NCI-H2081 treated with DMSO at 0.1 percent for 48 hours (cell line): ENCODE measurements at places on chromosomes 1 and 21.

- no peak for DNase-seq
Observed at GRCh38 chr1:192053531-192053971, 104.7 kb upstream of the RGS18 start.

GRCh38 chr1:154837034-154837671 is 32.9 kb downstream of the KCNN3 start:
- DNase-seq: no peak

- DNase-seq: no peak
Observed at GRCh38 chr1:225026701-225027100, 97.2 kb downstream of the DNAH14 start.

DNA sequence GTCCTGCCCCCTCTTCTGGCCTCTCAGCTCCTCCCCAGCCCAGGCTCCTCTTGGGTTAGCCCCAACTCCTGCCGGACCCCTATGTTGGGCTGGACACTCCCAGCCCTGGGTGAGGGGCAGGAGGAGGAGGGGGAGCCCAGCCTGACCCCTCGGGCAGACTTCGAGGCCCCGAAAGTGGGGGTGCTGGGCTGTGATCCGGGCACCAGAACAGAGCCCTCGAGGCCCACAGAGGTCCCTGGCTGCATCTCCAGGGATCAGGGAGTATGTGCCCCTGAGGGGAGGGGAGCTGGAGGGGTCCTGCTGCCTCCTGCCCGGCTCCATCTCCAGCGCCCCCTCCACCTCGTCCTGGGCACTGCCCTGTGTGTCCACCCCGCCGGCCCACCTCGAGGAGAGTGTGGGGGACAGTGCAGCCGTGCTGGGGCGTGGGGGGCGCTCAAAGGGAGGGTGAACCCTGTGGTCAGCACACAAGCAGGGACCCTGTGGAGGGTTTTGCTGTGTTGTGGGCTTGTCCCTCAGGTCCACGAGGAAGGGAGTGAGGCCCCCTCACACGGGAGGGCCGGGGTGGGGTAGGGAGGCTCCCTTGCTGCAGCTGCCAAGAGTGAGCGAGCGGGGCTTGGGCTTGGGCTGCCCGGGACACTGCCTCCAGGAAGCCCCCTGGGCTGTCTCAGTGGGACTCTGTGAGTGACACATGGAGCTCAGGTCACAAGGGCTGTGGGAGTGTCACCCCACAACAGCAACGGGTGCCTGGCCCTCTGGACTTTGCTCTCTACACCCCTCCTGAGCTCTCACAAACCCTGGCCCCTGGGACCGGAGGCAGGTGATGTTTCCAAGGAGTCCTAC is 54.4 kb downstream of the COL18A1 start:
- no peak for DNase-seq

DNA sequence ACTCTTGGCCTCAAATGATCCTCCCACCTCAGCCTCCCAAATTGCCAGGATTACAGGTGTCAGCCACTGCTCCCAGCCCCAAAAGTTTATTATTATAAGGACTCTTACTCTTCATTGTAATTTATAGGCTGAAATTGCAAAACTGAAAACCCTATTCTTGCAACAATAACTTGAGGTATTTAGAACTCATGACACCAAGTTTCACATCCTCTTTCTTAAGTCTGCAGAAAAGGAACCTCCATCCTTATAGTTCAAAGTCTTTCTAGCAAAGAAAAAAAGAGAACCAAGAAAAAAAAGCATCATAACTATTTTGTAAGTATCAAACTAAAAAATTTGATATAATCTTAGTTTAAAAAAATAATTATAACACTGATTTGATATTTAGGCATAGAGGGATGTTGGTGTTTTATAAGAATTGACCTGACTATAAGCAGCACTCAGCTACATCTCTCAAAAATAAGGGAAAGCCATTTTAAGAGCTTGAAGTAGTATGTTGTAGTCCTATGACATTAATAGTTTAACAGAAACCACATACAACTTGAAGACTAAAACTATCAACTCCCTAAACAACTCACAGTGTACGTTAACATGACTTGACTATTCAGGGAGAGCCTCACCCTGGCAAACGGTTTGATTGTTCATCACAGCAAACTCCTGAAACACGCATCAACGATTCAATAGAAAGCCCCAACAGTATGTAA is 122.4 kb downstream of the AKT3 start:
- no peak for DNase-seq

- DNase-seq: no peak
Observed at GRCh38 chr21:26795866-26796329, 49.3 kb downstream of the ADAMTS1 start.

- no peak for DNase-seq
Observed at GRCh38 chr1:86466109-86466844, 2.5 kb upstream of the CLCA1 start.

DNA sequence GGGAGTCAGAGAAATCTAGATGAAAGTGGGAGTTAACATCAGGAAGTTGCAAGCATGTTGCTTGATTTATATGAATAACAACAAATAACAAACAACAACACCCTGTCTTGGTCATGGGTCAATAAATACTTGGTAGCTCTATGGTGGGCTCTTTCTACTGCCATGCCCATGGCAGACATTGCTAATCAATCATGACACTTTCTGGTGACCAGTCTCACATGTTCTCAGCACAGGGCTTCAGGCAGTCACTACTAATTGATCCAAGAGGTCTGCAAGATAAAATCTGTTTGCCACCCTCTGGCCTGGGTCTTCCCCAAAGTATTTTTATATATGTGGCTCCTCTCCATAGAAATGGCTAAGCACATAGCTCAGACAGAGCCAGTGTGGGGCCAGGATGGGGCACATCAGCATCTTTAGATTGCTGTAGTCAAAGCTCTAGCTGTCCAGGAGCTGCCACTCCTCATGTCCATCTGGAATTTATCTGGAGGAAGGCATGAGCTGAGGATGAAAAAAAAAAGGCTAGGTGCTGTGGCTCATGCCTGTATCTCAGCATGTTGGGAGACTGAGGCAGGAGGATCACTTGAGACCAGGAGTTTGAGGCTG is 51.2 kb downstream of the STUM start:
- DNase-seq: no peak

DNA sequence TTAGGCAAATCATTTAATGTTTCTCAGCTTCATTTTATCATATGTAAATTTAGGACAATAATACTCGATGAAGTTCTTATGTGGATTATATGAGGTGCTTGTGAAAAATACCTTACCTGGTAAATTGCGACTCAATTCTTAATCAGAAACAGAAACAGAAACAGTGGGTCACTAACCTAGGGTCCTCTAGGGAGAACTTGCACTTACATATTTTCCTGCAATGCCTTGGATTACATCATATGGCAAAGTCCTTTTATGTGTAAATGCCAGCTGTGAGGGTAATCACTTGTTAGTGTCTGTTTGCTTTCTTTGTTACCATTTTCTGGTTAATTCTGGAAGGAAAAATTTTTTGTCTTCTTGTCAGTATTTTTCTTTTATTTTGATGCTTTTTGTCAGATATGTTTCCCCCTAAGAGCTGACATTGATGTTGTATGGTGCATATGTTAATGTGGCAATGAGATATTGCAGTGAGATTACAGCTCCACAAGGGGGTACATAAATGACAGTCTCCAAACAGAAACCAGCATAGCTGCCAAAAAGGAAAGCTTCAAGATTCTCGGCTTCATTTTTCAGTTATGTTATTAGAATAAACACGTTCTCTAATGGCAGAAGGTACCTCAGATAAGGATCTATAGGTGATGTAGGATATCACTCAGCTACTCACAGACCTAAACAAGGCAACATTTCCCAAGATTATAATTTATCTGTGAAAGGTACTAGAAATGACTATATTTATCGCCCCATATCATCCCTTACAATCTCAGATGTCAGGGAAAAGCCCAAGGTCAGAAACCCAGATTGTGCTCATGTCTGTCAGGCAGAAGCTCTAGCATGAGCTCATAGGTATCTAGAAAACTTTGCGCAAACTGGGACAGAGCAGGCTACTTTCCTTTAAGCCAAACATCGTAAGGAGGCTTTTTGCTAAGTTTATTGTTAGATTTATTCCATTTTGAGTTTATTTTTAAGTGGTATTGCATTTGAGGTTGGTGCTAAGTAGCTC is 119.9 kb downstream of the FASLG start:
- no peak for DNase-seq

DNA sequence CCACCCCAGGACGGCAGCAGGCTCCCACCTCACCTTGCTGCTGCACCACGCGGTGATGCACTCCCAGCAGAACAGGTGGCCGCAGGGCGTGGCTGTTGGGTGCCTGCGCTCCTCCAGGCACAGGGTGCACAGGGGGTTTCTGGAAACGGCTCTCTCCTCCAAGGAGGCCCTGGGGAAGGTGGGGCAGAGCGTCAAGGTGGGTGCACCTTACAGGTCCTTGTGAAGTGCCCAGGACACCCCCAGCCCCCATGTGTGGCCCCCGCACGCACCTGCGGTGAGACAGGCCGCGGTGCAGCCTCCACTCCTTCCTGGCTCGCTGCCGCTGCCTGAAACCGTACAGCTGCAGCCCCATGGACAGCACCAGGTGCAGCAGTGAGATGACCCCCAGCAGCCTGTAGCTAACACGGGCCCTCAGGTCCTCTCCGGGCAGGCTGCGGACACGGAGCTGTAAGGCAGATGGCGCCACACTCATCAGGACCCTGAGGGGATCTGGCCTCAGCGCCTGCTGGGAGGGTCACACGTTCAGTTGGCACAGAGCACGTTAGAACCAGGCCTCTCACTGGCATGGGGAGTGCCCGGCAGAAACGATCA is 5.8 kb downstream of the PEX10 start:
- DNase-seq: no peak

GRCh38 chr1:215590779-215591491 is 23.8 kb downstream of the KCTD3 start:
- DNase-seq: no peak

- DNase-seq: no peak
Observed at GRCh38 chr1:52899445-52899894, 22.1 kb downstream of the ECHDC2 start.

DNA sequence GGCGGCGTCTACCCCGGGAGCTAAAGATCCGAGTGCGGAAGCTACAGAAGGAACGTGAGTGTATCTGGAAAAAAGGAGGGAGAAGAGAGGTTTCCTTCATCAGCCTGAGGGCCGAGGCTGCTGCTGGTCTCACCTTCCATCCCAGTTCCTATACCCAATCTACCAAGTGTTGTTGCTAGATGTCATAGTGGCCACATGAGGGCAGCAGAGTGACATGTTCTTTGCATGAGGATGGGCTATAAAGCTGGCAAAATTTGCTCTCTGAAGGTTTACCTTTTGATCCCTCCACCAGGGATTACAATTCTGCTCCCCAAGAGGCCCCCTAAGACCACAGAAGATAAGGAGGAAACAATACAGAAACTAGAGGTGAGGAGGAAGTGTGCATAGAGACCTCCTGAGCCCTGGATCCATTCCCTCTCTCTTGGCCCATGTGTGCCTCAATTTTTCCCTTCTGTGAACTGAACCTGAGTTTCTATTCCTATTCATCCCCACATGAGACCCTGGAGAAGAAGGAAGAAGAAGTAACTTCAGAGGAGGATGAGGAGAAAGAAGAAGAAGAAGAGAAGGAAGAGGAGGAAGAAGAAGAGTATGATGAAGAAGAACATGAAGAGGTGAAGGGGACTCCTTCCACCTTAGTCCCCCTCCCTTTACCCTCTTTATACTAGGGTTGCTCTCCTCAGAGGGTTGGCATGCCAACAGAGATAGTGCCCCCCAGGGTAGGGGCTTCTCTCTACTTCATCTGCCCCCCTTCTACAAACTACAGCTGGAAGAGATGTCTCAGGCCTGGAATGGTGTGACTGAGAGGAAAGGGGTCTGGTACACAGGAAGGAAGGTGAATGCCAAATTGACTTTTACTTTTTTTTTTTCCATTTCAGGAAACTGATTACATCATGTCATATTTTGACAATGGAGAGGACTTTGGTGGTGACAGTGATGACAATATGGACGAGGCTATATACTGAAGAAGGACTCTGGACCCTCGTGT is 13.3 kb downstream of the POLR3GL start:
- peak; percentile 57 for DNase-seq

- no peak for DNase-seq
Observed at GRCh38 chr1:90174246-90174645, 179.3 kb downstream of the ZNF326 start.

DNA sequence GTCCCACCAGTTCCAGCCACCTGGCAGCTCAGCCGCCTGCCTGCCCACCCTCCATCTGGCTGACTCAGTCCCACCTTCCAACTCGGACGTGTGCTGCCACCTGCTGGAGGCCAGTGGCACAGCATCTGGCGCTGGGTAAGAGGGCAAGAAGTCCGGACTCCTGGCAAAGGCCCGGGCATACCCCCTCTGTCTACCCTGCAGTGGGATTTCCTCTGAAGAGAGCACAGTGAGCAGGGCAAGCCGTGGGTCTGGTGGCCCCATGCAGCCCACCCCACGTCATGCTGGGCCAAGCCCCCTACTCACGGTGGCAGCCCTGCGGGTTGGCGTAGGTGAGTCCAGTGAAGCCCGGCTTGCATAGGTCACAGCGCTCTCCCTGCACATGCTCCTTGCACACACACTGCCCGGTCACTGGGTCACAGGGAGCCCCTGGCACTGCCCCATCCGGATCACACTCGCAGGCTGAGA is 24.5 kb downstream of the LAMB3 start:
- DNase-seq: no peak

- no peak for DNase-seq
Observed at GRCh38 chr1:180027949-180028445, 73.4 kb downstream of the CEP350 start.

- DNase-seq: no peak
Observed at GRCh38 chr21:15190837-15191236, 126.0 kb upstream of the NRIP1 start.

DNA sequence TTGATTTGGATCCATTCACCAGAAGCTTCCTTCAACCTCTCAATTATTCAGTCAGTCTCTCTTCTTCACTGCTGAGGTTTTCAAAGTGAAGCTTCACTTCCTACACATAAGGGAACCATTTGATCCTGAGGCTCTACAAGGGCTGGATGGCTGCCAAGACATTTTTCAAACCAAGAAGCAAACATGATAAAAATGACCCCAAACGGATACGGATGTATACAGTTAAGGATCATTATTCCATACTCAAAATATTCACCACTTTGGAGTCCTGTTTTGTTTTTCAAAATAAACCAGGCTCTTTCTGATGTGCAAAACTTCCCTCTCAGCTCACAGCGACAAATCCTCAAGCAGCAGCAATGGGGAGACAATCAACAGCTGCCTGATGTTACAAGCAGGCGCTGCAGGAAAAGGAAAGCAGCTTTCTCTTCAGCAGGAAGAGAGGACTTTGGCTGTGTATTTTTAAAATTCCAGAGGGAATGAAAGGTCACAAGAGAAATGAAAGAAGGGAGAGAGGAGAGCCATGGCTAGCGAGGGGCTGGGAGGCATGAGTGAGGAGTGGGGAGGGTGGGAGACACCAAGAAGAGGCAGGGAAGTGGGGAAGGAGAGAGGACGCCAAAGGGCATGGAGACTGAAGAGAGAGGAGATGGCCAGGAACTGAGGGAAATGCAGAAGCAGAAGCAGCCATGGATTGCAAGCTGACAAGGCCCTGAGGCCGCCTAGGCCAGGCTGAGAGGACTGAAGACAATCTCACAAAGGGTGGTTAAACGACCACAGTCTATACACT is 145.4 kb downstream of the SLC45A1 start:
- DNase-seq: no peak

DNA sequence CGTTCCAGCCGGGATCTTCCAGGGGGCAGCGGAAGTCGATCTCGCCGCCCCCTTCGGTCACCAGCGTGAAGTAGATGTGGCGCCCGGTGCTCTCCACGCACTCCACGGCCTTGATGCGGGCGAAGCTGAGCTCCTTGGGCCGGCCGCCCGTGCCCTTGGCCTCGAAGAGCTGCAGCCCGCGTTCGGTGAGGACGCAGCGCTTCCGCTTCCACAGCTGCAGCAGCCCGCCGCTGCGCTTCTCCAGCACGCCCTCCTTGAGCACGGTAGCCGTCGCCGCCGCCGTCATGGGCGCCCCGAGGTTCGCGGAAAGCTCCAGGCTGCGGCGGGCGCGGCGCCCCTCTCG is 516 bp downstream of the PHLDA3 start:
- DNase-seq: no peak
